ENCODE measurements at places on chromosomes 12 and 14. TPM values are rescaled to one million over a fixed set of nuclear protein-coding genes. Genes with fewer than 3 reads are reported as not detected.

- H3K27me3 ChIP-seq, result no peaks in the 10 kb centered on the region
- no peak overlapping the region for H3K4me3 ChIP-seq
- DNase-seq, result no peak
- H3K4me1 ChIP-seq, result no peaks in the 10 kb centered on the region
- no peak overlapping the region for H3K27ac ChIP-seq
These were observed 57.0 kb downstream of the ADCK1 start for GRCh38 chr14:77856941-77857340.

Gene ABCC9
- 28.2 TPM for total RNA-seq

GRCh38 chr12:1660304-1661187 lies 30.3 kb upstream of the ADIPOR2 start:
- H3K36me3 ChIP-seq, result no peaks in the 10 kb centered on the region
- H3K4me1 ChIP-seq, result peaks cover 29% of the 10 kb centered on the region
- DNase-seq, result peak; percentile 89

DNA sequence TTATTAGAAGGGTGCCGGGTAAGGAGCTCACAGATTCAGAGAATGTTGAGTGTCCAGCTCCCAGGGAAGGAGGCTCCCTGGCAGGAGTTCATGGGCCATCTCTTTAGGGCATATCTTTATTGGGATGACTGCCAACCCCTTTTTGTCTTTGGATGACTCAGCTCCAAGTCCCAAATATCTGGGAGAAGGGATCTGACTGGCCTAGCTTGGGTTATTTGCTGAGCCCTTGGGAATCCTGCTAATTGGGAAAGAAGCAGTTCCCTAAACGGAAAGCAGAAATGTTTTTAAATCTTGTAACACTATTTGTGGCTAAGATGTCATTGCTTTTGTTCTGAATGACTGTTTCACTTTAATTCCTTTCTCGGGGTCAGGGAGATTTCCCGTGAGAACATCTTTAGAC lies 12.6 kb downstream of the DDX55 start:
- no peaks in the 10 kb centered on the region for H3K27me3 ChIP-seq
- no peaks in the 10 kb centered on the region for H3K4me1 ChIP-seq
- H3K4me3 ChIP-seq, result no peak overlapping the region
- DNase-seq, result no peak
- H3K27ac ChIP-seq, result no peak overlapping the region

Gene NRL
- 2.2 TPM for total RNA-seq

GRCh38 chr12:92769124-92769901 lies 66.5 kb downstream of the PLEKHG7 start:
- H3K36me3 ChIP-seq, result no peaks in the 10 kb centered on the region
- H3K27ac ChIP-seq, result no peak overlapping the region
- H3K4me1 ChIP-seq, result no peaks in the 10 kb centered on the region
- H3K4me3 ChIP-seq, result no peak overlapping the region

- DNase-seq, result no peak
- H3K4me1 ChIP-seq, result no peaks in the 10 kb centered on the region
- no peak overlapping the region for H3K27ac ChIP-seq
These were observed 12.4 kb upstream of the SLC6A15 start for GRCh38 chr12:84924981-84925380.

GRCh38 chr14:50928002-50928635 lies 16.2 kb downstream of the PYGL start:
- DNase-seq, result no peak
- H3K27ac ChIP-seq, result peak overlapping the region; percentile 39
- H3K27me3 ChIP-seq, result no peaks in the 10 kb centered on the region
- H3K4me3 ChIP-seq, result no peak overlapping the region

GRCh38 chr12:51873251-51873994 lies 14.5 kb upstream of the ANKRD33 start:
- no peak overlapping the region for H3K4me3 ChIP-seq
- H3K36me3 ChIP-seq, result no peaks in the 10 kb centered on the region
- peaks cover 18% of the 10 kb centered on the region for H3K27me3 ChIP-seq
- peaks cover 11% of the 10 kb centered on the region for H3K4me1 ChIP-seq
- no peak for DNase-seq

Gene HAL
- 0.14 TPM for total RNA-seq

Gene P3H3
- 16.4 TPM for total RNA-seq

Data from sigmoid colon (tissue), 7 donors.